Amniotic stem cell (primary cell): ENCODE measurements at places on chromosomes 2 and 18.

DNA sequence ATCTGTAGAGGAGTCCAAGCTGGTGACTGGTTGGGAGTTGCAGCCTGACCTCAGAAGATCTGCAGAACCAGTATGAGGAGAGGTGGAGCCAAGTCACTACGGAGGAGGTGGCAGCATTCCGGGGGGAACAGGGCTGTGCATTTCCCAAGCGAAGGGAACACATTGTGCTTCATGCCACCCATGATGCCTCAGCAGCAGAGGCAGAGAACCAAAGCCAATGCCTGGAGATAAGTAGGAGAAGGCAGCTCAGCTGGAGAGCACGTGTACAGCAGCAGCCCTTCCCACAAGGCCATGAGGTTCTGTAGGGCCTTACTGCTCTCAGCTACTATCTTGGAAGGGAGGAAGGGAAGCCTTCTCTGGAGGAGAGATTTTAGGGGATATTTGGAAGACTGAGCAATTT, 67.2 kb upstream of the LRPPRC start:
- DNase-seq: no peak

DNA sequence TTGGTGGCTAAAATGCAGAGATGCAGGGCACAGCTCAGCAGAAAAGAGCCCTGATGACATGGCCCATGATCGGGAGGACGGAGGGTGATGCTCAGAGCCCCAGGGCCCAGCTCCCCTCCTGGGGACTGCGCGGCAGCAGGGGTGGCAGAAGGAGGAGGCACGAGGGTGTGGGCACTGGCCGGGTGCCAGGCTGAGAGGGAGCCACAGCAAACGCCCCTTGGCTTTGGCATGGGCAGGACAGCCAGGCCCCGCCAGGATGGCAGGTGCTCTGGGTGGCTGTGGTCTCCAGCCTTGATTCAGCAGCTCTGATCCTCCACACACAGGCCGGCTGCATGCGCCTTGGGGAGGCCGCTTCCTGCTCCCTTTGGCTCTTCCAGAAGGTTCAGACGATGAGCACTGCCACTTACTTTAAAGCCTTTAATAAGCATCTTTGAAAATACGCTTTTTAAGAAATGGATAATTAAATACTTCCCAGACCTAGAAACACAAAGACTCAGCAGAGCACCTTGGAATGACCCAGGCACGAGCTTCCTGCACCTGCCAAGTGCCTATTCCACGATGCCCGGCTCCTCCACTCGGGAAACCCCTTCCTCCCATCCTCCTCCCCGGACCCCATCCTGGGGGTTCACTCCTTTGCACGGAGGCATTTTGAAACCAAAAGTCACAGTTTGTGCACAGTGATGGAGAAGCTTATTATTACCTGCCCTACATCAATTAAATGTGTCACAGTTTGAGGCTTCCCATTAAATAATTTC, 78.5 kb upstream of the SNTG2 start:
- DNase-seq: no peak

DNA sequence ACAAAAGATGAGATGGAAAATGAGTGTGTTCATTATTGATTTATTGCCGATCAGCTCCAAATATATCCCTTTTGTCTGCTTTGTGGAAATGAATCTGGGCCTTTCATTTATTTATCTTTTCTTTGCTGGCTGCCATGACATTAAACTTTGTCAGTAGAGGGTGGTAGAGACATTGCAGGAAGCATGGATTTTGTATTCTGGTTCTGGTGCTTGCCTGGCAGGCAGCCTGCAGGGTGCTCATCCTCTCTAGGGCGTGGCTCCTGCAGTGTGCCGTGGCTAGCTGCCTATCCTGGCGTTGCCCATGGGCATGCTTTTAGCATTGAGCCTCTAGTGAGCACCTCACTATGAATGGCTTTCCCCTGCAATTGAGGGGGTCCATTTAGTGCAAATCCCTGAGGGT, 593.1 kb downstream of the RNF144A start:
- DNase-seq: no peak

- peak; percentile 85 for DNase-seq
Observed at GRCh38 chr2:238169708-238170251, 11.0 kb downstream of the ERFE start.

DNA sequence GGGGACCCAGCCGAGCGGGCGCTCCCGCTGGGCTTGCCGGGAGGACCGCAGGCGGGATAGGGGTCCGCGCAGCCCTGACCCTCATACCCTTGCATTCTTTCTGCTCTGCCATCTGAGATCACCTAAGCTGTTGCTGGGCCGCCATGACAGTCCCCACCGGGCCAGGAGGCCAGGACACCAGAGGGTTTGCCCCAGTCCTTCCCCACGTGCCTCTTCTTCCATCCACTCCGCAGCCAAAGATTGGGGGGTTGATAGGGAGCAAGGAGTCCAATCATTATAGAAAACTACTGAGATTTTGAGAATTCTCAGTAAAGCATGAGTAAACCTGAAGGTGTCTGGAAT, 453 bp upstream of the GRB14 start:
- DNase-seq: no peak

DNA sequence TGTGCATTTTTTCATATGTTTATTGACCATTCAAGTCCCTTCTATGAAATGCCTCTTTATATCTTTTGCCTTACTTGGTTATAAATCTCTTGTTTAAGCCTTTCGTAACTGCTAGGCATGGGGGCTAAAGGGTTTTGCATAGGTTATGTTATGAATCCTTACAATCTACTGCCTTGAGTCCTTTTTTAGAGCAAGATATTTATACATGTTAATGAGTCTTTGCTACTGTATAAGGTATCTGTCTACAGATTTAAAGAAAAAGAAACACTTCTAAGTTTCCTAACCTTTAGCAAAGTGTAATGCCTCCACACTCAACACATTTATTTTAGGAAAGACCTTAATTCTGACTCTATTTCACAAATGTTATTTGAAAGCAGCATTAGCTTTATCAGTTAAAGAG, 43.6 kb upstream of the XPO1 start:
- no peak for DNase-seq

DNA sequence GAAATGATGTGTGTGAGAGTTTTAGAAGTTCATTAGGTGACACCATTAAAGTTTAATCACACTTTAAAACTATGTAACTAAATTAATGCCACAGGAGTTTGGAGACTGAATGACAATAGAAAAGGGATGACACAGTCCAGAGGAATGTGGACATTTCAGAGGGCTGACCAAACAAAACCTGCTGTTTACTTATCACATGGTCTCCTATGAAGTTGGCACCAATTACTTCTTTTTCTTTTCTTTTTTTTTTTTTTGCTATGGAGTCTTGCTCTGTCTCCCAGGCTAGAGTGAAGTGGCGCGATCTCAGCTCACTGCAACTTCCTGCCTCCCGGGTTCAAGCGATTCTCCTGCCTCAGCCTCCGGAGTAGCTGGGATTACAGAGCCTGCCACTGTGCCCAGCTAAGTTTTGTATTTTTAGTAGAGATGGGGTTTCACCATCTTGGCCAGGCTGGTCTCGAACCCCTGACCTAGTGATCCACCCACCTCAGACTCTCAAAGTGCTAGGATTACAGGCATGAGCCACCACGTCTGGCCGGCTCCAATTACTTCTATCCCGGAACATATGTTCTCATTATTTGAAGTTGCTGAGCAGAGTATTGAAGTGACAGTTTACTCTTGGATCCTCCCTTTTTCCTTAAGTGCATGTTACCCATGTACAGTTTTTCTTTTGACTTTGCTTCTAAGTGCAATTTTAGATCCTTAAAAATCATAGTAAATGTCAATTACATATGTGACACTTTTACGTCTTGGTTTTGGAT, 4.3 kb downstream of the AGPS start:
- no peak for DNase-seq
